ENCODE measurements at places on chromosomes 2 and 18.

DNA sequence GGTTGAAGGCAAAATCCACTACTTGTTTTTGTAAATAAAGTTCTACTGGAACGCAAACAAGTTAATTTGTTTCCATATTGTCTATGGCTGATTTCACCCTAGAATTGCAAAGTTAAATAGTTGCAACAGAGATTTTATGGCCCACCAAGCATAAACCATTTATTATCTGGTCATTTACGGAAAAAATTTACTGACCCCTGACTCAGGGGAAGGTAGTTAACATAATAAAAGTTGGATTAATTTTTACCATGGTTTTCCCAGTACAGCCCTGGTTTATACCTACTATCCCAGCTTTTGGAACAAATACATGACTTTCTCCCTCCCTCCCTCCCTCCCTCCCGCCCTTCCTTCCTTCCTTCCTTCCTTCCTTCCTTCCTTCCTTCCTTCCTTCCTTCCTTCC lies 588.9 kb upstream of the TMEFF2 start:
- DNase-seq, result no peak

DNA sequence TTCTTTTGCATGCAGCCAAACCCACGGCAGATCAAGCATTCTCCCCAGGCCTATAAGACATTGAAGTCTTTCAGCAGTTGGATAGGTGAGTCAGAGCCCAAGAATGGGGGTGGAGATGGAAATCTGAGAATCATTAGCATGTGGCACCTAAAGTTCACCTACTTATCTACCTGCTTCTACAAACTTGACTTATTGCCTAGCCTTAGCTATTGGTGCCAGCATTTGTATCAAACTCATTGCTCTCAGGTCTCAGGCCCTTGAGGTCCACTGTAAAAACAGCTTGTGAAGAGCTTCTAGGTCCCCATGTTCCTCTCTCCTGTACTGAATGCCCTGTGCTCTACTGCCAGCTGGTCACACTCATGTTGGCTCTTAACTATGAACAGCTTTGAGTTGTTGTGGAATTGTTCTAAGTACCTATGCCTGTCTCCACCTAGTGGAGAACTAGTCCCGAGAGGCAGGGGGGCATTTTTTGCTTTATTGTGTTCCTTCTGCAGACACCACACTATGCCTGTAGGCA lies 278.4 kb upstream of the SPRED2 start:
- no peak for DNase-seq

DNA sequence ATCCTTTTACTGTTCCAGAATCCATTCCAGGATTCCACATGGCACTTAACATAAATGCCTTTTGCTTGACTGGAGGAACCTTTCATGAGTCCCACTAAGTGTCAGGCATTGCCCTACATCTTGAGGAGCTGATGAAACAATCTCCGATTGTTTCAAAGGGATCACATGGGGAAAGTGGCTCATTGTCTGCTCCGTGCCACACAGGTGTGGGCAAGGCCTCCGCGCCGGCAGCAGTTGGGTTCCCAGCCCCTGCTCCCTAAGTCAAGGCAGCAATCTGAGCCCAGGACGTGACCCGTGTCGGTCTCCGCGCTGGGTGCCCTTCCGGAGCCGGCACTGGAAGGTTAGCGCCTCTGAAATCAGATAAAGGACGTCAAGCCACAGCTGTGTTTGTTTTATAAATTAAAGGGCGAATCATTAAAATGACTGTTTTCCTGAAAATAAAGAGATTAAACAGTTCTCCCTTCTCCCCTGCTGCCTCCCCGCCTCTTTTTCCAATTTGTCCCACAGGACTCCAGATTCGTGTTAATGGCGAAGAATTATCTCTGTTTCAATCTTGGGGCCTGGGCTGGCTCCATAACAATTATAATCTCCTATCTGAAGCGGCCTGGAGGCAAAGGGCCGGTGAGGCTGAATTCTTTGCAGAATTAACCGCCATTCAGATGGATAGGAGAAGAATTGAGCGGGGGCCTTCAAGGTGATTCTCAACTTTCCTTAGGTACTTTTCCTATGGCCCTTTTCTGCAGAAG lies 84.3 kb upstream of the FZD7 start:
- no peak for DNase-seq

DNA sequence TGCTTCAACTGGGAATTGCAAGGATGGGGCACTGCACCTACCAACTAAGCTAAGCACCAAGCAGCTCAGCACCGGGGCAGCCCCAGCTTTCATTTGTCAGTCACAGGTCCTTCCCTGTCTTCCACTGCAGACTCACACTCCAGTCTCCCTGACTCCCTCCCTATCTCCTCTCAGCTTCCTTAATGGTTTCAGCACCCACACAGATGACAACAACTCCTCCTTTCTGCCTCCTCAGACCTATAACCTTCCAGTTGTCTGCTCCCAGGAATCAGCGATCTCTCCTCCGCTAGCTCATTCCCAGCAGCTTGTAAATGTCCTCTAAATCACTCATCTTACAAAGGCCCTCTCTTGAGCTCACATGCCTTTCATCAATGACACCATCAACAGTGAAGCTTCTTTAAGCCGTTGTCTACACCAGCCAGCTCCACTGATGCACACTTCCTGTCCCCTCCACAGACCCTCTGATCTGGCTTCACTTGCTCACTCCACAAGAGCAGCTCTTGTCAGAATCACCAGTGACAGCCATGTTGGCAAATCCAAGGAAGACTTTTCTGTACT lies 32.1 kb downstream of the CLASP1 start:
- no peak for DNase-seq

All from activated T-helper 1 cell treated with Interleukin-2 at 50 U/mL for 16 hours (primary cell).